Gastrocnemius medialis (tissue), 4 donors: ENCODE measurements at places on chromosomes 7 and 10. TPM values are rescaled to one million over a fixed set of nuclear protein-coding genes. Genes with fewer than 3 reads are reported as not detected.

Gene APBB1IP
- total RNA-seq, result 1.4 TPM

Gene ASB10
- 20.3 TPM for total RNA-seq

Gene ZNF365
- total RNA-seq, result not detected

Gene HECW1
- total RNA-seq, result 2.2 TPM

Gene ENO4
- not detected for total RNA-seq

Gene LOXL4
- total RNA-seq, result 1.6 TPM

Gene PRXL2A
- 21.9 TPM for total RNA-seq

Gene TMEM26
- 0.18 TPM for total RNA-seq

Gene TRPV5
- not detected for total RNA-seq

Gene NODAL
- total RNA-seq, result not detected

Gene MARVELD1
- 5.1 TPM for total RNA-seq

Gene C10orf95
- total RNA-seq, result not detected

Gene PRSS2
- not detected for total RNA-seq

Gene TRIM74
- total RNA-seq, result not detected

Gene AVL9
- 26.5 TPM for total RNA-seq

Gene PRRT4
- 1.0 TPM for total RNA-seq

Gene TAS2R41
- not detected for total RNA-seq

Gene CROT
- 6.5 TPM for total RNA-seq

Gene ZNF783
- 7.1 TPM for total RNA-seq
